ENCODE measurements at places on chromosomes 16 and 17.

DNA sequence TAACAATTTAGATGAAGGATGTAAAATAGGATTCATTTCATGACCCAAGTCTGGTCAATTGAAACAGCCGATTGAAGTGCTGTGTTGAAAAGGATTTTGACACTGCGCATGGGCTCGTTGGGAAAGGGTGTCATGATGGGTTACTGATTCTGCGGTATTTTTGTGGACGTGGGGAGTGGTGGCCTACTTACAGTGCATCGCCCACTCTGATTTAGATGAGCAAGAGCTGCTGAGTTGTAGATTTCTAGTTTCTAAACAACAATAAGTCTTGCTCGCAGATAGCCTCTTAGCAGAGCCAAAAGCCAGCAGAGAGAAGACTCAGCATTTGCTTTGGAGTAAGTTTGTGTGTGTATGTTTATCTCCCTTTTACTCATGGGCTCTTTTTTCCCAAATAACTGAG, 731.0 kb downstream of the MAF start:
- DNase-seq, result no peak

DNA sequence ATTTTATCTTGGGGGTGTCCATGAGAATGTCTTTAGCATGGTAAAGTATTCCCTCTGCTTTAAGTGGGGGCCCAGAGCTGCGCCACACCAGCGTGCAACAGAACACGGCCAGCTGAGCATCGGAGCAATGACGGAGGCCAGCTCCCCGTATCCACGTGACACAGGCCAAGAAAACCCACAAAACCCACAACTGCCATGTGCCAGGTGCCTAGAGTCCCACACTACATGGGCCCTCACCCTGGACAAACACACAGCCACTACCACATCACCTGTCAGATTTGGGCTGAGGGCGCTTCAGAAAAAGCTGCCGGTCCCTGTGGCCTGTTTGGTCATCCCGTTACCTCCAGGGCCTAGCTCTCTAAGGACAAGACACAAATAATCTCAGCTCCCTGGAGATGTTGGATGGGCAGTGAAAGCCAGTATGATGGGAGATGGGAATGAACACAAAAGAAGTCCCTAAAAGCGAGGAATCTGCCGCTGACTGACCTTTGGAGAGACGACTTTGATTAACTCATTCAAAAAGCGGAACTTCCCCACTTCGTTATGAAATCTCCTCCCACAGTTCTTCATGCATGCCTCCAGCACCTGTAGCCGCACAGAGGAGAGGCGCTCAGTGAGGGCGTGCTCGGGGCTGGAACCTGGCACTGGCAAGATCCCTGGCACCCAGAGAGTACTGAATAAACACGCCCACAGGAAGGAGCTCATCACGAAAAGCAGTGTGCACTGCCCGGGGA, 17.1 kb downstream of the GGA3 start:
- no peak for DNase-seq

GRCh38 chr17:68176718-68177117, 71.1 kb upstream of the AMZ2 start:
- no peak for DNase-seq

- no peak for DNase-seq
These were observed 3.6 kb downstream of the CRAMP1 start for GRCh38 chr16:1615761-1616160.

DNA sequence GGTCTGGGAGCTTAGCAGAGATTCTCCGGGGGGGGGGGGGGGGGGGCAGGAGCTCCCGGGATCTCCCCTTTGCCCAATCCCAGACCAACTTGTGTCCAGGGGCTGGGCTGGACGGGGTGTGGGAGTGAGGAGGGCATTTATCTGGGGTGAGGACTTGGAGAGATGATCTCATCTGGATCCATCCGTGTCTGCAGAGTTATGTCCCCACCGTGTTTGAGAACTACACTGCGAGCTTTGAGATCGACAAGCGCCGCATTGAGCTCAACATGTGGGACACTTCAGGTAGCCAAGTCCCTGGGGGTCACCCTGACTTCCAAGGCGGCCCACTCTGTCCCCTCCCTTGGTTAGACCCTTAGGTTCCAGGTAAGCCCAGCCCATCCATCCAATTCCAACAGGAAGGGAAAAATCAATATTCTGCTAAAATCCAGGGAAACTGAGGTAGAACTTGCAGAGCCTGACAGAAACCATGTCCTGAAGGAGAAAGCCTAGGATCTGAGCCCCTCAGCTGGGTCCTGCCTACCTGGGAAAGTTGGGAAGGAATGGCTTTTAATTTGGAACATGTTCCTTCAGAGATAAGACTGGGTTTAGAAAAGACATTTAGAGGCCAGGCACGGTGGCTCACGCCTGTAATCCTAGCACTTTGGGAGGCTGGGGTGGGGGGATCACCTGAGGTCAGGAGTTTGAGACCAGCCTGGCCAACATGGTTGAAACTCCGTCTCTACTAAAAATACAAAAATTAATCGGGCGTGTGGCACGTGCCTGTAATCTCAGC, 921 bp downstream of the RND2 start:
- DNase-seq, result no peak

- DNase-seq, result no peak
These were observed 32.5 kb downstream of the RGS9 start for GRCh38 chr17:65169691-65170090.

DNA sequence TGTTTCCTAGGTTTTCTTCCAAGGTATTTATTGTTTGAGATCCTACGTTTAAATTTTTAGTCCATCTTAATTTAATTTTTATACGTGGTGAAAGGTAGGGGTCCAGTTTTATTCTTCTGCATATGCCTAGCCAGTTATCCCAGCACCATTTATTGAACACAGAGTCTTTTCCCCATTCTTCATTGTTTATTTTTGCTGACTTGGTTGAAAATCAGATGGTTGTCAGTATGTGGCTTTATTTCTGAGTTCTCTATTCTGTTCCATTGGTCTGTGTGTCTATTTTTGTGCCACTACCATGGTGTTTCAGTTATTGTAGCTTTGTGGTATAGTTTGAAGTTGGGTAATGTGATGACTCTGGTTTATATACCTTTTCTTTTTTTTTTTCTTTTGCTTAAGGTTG, 753.0 kb upstream of the GOT2 start:
- no peak for DNase-seq

- DNase-seq, result no peak
These were observed 1347.6 kb downstream of the CDH11 start for GRCh38 chr16:63774302-63774701.

DNA sequence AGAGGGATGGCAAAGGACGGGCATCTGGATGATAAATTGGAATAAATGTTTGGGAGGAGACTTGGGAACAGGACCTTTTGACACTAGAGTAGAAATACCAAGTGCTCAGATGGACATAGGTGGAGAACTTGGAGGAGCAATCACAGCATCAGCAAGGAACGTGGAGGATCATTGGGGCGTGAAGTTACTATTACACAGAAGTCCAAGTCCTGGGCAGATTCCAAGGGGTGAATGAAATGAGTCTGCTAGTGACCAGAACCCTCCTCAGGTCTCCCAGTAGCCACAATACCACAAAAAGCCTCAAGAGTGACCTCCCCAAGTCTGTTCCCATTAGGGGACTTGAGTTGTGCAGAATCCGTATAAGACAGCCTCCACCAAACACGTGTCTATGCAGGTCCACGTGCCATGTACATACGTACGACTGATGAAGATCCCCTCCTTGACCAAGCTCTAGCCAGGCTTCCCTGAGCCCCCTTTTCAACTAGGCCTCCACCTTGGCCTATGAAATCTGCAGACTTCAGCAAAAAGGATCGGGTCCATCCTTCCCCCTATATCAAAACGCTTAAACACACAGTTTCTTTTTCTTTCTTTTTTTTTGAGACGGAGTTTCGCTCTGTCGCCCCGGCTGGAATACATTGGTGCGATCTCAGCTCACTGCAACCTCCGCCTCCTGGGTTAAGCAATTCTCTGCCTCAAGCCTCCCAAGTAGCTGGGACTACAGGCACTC, 2.2 kb downstream of the C17orf67 start:
- no peak for DNase-seq

GRCh38 chr16:79092846-79093245, 507.7 kb downstream of the MAF start:
- DNase-seq, result no peak

GRCh38 chr17:28333083-28333746, 2.1 kb downstream of the IFT20 start:
- DNase-seq, result no peak

DNA sequence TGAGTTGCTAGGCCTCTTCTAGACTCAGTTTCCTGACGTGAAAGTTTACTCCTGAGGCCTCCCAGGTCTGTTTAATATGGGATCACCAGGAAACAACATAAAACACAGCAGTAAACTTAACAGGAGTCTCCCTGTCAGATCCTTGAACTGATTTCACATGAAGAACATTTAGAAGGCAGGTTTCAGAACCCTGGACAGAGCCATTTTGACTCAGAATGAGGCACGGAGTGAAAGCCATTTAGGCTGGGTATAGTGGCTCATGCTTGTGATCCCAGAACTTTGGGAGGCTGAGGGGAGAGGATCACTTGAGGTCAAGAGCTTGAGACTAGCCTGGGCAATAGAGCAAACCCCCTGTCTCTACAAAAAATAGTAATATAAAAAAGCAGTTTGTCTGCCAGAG, 289.1 kb downstream of the CA10 start:
- no peak for DNase-seq

DNA sequence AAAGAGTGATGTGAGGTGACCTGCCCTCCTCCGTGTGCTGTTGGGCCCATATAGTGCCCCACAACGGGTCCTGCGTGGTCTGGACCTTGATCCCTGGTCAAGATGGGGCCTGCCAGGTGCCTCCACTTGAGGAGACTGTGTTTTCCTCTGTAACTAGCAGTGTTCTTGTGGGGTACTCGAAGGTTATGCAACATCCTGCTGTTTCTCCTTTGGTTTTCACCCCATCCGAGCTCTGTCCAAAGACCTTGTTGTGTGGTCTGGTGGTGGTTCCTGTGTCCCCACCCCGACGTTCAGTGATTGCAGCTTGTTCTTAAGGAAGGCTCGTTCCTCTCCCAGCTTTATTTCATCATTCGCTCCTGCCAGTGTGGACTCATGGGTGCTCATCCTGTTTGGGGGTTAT, 38.7 kb upstream of the ZNF750 start:
- DNase-seq, result no peak

DNA sequence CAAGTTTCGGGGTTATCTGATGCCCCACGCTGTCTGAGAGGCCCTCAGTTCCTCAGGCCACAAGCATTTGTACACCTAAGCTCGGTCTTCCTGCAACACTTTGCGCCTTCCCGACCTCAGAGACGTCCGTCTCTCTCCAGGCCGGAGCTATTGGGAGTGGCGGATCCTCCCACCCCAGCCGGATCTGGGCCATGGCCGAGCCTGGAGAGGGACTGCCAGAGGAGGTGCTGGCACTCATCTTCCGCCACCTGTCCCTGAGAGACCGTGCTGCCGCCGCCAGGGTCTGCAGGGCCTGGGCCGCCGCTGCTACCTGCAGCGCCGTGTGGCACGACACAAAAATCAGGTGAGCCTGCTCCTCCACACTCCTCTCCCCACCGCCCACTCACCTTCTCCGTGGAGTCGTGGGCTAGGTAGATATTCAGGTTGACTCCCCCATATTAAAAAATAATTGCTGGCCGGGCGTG, 1.9 kb downstream of the FBXL8 start:
- DNase-seq, result no peak

DNA sequence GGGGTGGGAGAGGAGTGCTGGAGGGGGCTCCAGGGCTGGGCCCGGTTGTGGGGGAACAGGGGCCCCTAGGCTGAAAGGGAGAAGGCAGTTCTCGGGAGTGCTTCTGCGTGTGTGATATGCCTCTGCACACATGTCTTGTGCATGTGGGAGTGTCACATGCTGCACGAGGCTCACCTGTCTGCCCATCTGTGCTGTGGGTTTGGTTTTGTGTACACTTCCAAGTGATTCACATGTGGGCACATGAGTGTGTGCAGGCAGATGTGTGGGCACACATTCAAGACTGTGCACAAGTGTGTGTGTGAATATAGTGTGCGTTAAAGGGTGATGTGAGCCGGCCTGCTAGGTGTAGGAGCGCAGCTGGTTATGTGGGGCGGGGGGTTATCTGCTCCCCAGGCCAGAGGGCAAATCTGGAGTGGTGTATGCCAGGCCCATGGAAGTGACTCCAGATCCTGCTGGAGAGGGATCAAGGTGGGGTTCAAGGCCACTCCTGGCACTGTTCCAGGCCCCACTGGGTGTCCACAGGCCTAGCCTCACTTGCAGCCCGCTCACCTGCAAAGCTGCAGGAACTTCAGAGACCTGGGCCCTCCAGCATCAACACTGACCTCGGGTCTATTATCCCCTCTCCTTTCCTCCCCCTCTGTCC, 3.8 kb upstream of the BAHCC1 start:
- DNase-seq, result no peak

GRCh38 chr17:15213381-15214087, 51.6 kb downstream of the PMP22 start:
- no peak for DNase-seq

GRCh38 chr16:455453-455852, 30.0 kb downstream of the RAB11FIP3 start:
- DNase-seq, result no peak

DNA sequence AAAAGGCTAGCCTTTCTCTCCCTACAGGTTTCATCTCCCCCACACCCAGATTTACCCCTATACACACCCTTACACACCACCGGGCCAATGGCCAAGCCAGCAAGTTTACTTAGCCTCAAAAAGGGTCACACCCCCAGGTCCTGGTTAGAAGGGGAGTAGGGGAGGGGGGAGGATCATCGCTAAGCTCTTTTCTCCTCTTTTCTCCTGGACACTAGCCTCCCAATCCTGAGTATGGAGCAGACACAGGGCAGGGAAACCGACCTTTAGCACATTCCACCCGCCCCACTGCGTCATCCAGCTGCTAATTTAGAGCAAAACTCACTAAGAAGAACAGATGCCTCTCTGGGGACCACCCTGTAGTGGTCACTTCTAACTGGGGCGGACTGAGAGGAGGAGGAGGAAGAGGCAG, 4.4 kb downstream of the ACLY start:
- no peak for DNase-seq

DNA sequence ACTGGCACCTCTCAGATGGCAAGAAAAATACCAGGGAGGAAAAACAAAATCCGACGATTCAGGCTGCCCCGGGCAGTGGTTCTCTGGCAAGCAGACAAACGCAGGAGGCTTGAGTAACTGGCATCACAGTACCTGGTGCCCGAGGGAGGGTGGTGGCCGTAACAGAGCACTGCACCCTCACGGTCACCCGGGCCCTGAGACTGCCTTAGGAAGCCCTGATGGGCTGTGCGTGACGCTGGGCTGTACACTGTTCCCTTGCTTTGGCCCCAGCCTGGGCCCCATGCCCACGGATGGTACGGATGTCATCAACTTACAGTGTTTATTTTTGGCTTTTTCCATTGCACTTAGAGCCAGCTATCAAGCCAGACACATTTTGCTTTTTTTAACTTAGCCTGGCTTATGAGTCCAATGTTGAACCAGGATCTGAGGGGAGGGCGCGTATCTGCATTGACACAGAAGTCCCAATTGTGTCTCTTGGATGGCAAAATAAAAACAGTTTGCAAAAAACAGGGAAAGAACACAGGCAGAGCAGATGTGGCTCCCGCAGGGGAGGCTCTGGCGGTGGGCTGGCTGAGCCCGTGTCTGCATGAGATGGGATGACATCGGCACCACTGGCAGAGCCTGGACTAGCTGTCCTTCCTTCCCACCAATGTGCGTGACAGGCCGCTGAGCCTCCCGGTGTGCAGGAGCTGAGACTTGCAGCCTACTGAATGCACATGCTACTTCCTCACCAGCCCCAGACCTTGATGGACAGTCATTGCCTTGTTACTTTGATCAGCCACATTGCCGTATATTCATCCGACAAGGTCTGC, 287.7 kb downstream of the FOXL1 start:
- no peak for DNase-seq
